Left lobe of liver (tissue), 2 donors: ENCODE measurements at places on chromosomes 7 and 10. TPM values are rescaled to one million over a fixed set of nuclear protein-coding genes. Genes with fewer than 3 reads are reported as not detected.
A peak's percentile ranks its signal among the peaks of the same experiment; 100 is the strongest.

Gene ZNF22
- total RNA-seq, result 12.9 TPM

Gene MNX1
- total RNA-seq, result not detected

Gene SLC18A2
- total RNA-seq, result 0.15 TPM

Gene CALHM1
- not detected for total RNA-seq

Gene SPDYE2B
- not detected for total RNA-seq

Gene UCN3
- total RNA-seq, result not detected

Gene ZNF727
- 0.30 TPM for total RNA-seq

Gene SLC26A3
- total RNA-seq, result 0.93 TPM

Gene EBLN1
- not detected for total RNA-seq

Gene ELMO1
- 21.2 TPM for total RNA-seq

Gene EN2
- total RNA-seq, result not detected

Gene GIMAP7
- 4.4 TPM for total RNA-seq

Gene ABCB4
- 114 TPM for total RNA-seq

- DNase-seq, result no peak
Measured at GRCh38 chr10:97547962-97548361, 24.6 kb upstream of the ANKRD2 start.

- no peak for DNase-seq
Measured at GRCh38 chr7:158057446-158057845, 530.2 kb downstream of the PTPRN2 start.

DNA sequence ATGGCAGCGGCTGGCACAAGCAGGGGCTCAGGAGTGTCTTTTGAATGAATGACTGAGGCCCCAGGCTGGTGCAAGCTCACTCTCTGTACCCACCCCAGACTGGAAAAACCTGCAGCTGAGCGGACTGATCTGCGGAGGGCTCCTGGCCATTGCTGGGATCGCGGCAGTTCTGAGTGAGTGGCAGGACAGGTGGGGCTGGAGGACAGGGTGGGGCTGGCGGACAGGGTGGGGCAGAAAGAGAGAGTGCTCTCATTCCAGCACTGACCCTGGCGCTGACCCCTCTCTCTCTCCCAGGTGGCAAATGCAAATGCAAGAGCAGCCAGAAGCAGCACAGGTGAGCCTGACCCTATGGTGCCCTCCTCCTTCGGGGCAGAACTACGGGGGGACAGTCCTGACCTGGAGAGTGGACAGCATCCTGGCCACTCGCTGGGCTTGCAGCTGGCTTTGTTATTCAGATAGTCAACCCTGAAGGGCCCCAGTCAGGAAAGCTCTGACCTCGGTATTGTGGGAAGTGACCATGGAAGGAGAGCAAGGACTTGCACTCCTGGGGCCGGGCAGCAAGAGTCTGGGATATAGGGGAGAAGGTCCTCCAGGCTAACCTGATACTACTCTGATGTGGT, 4.1 kb downstream of the FXYD4 start:
- no peak for DNase-seq

- no peak for DNase-seq
Measured at GRCh38 chr10:7478727-7479457, 68.1 kb upstream of the SFMBT2 start.

DNA sequence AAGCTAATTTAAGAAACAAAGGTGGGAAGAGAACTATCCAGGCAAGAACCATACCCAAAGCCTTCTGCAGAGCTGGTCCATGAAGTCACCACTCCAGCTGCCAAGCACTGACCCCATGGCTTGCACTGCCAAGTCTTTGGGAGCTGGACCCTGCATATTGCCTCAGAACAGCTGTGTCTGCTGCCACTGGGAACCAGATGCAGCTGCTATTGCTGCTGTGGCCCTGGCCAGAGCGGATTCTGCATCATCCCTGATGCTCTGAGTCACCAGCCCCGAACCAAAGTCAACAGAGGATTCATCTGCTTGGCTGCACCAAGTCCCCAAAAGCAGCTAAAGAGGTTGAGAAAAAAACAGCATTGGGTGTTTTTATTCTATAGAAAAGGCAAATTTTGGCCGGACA, 39.2 kb upstream of the GSAP start:
- DNase-seq, result no peak

GRCh38 chr7:79590391-79590790, 136.9 kb upstream of the MAGI2 start:
- DNase-seq, result no peak

DNA sequence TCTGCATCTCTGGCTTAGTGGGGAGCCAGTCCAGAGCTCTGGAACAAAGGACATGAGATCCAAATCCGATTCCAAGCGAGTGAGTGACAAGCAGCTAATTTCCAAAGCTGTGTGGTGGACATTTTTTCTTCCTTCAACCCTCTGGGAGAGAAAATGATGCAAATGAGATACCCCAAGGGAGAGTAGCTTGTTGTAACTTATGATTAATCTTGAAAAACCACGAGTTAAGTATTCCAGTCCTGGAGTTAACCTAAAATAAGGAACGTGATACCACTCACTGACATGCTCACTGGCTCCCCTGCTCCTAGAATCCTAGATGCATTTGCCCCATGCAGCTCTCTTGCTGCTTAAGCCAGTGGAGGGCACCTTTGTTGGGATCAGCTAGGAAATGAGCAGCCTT, 116.0 kb upstream of the HABP2 start:
- DNase-seq, result no peak

- DNase-seq, result no peak
Measured at GRCh38 chr7:45268013-45268412, 110.4 kb downstream of the RAMP3 start.

- DNase-seq, result no peak
Measured at GRCh38 chr10:15374566-15374965, 3.5 kb upstream of the FAM171A1 start.

DNA sequence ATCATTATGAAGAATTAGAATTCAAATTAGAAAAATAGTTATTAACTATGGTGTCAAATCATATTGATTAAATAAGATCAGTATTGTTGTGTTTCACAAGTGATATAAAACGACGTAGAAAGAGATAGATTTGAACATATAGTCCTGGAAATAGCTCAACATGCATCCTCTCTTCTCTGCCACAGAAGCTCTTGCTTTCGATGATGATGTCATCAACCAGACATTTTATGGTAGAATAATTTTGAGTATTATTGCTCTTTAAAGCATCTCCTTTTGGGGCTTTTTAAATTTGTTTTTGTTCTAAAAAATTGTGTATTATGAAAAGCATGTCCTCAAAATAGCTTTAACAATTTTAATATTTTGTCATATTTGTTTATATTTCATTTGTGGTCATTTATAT, 95.0 kb downstream of the DGKB start:
- DNase-seq, result no peak

- no peak for DNase-seq
Measured at GRCh38 chr10:43194266-43194665, 56.0 kb downstream of the CSGALNACT2 start.

DNA sequence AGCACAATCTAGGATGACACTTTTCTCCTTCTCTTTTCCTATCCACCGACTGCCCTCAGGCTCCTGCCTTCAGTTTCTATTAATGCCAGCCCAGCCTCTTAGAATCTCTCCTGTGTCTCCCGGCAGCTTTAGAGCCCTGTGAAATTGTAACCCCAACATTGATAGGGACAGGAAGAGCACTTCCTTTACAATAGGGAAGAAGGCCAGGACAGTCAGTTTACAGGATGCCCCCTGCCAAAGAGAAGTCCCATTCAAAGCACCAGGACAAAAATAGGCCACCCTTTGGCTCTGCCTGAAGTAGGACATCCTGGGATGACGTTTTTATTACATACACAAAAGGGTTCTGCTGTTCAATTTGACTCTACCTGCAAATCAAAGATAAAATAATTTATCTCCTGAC, 64.7 kb upstream of the ANK3 start:
- DNase-seq, result no peak

- DNase-seq, result no peak
Measured at GRCh38 chr10:33573606-33574005, 239.1 kb upstream of the NRP1 start.

DNA sequence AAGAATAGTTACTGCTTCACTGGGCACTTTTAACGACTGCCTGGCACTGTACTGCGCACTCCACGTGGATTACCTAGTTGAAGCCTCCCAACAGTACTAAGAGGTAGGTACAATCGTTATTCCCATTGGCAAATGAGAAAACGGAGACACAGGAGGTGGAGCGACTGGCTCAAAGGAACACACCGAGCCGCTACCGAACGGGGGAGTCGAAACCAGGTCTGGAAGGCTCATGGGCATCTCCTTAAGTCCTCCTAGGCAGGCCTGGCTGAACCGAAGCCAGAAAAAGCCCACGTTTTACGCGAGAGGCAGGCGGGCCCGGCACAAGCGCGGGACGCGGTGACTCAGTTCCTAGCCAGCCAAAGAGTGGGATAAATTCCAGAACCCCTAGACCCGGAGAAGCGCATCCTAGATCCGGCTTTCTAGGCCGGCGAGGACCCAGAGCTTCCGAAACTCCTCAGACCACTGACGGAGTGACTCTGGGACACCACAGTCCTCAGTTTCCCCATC, 472 bp downstream of the PDAP1 start:
- DNase-seq, result no peak

GRCh38 chr10:18438361-18439126, 212.8 kb downstream of the NSUN6 start:
- DNase-seq, result no peak

DNA sequence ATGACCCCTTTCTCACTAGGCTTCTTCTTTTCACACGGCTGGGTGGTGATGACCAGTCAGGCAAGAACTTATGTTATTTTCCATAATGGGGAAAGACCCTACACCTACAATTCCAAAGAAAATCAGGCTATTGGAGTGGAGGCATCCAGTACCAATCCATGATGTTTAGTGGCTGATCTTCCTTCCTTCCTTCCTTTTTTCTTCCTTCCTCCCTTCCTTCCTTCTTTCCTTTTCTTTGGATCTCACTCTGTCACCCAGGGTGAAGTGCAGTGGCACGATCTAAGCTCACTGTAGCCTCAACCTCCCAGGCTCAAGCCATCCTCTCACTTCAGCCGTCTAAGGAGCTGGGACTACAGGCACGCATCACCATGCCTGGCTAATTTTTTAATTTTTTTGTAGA, 2.5 kb downstream of the RGS10 start:
- peak; percentile 0 for DNase-seq

- DNase-seq, result no peak
Measured at GRCh38 chr7:49243521-49243920, 319.2 kb downstream of the CDC14C start.

- DNase-seq, result no peak
Measured at GRCh38 chr10:128080231-128080630, 46.0 kb downstream of the MKI67 start.
